ENCODE measurements at places on chromosomes 13 and 19. TPM values are rescaled to one million over a fixed set of nuclear protein-coding genes. Genes with fewer than 3 reads are reported as not detected.

PLEKHJ1 gene
- total RNA-seq: 65.0 TPM

ZNF582 gene
- total RNA-seq: 1.7 TPM

CKM gene
- not detected for total RNA-seq

CXCL17 gene
- total RNA-seq: not detected

ZNF136 gene
- total RNA-seq: 32.1 TPM

DNA sequence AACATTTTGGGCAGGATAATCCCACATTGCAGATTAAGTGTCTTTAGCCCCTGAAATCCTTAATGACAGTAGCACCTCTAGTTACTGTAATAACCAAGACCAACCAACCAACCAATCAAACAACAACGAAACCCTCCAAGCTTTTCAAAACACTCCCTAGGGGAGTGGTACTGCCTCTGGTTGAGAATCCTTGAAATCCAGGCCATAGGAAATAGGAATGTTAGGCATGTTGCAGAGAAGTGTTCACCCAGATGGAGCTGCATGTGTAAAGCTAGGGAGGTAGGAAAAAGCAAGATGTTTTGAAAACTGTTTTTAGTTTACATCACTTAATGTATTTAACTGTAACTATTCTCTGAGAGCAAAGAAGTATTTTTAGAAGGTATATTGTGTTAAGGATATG lies 4.5 kb downstream of the LACC1 start:
- DNase-seq: no peak
- H3K27ac ChIP-seq: no peak overlapping the region
- peaks cover 5% of the 10 kb centered on the region for H3K4me1 ChIP-seq
- no peaks in the 10 kb centered on the region for H3K27me3 ChIP-seq
- H3K36me3 ChIP-seq: no peaks in the 10 kb centered on the region

GRCh38 chr19:44002212-44002565 lies 568 bp upstream of the ZNF230 start:
- H3K27ac ChIP-seq: peak overlapping the region; percentile 80
- no peak for DNase-seq
- H3K36me3 ChIP-seq: no peaks in the 10 kb centered on the region
- H3K27me3 ChIP-seq: no peaks in the 10 kb centered on the region
- H3K4me1 ChIP-seq: peaks cover 8% of the 10 kb centered on the region

- DNase-seq: no peak
- peaks cover 28% of the 10 kb centered on the region for H3K36me3 ChIP-seq
- H3K4me1 ChIP-seq: peaks cover 19% of the 10 kb centered on the region
- no peak overlapping the region for H3K27ac ChIP-seq
- H3K4me3 ChIP-seq: no peak overlapping the region
Observed at GRCh38 chr19:3668331-3669081, 31.8 kb downstream of the PIP5K1C start.

- DNase-seq: no peak
- H3K4me3 ChIP-seq: no peak overlapping the region
- H3K36me3 ChIP-seq: no peaks in the 10 kb centered on the region
- H3K27me3 ChIP-seq: no peaks in the 10 kb centered on the region
- H3K4me1 ChIP-seq: no peaks in the 10 kb centered on the region
Observed at GRCh38 chr13:81395368-81395767, 1054.4 kb upstream of the SPRY2 start.

DNA sequence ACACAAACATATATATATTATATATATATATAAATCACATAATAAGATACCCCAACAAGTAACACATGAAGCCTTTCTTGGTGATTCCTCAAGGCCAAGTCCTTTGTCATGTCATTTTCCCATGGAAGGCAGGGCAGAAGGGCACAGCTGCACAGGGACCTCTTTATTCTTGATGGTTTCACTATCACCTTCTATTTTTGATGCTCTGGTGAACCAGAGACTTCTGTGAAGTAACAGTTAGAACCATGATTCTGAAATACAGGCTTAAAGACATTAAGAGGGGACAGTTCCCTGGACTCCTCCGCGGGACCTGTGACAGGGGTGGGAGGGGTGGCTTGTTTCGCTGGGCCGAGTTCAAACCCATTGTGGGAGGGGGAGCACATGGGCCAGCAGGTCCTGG lies 104.0 kb downstream of the DGKH start:
- H3K27ac ChIP-seq: no peak overlapping the region
- DNase-seq: no peak
- no peaks in the 10 kb centered on the region for H3K27me3 ChIP-seq
- H3K36me3 ChIP-seq: no peaks in the 10 kb centered on the region

DNA sequence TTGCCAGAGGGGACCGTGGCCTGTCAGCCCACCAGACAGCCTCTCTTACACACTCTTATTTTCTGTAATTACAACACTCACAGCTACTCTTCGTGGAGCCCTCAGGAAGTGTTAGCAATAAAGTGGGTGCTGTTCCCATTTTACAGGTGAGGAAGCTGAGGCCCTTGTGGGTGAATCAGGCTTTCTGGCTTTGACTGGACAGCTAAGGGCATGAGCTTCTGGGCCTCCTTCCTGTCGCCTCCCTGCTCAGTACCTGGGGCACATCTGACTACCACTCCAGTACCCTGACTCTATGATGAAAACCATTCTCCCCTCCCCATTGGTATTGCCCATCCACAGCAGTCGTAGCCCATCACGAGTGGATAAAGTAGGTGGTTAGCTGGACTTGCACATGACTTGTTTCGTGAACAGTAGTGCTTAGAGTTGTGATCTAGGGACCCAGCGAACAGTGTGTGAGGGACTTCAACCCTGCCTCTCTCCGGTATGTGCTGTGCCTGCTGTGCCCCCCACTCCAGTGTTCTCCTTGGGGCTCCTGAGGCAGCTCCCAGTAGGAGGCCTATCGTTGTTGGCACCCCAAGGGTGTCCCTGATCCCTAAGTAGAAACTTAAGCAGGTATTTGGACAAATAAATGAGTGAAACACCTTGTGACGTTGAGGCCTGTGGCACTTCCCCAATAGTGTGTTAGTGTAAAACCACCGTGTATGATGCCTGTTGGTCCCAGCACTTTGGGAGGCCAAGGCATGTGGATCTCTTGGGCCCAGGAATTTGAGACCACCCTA lies 38.6 kb downstream of the GATAD2A start:
- peak overlapping the region; percentile 49 for H3K27ac ChIP-seq
- no peak for DNase-seq
- H3K36me3 ChIP-seq: no peaks in the 10 kb centered on the region

DNA sequence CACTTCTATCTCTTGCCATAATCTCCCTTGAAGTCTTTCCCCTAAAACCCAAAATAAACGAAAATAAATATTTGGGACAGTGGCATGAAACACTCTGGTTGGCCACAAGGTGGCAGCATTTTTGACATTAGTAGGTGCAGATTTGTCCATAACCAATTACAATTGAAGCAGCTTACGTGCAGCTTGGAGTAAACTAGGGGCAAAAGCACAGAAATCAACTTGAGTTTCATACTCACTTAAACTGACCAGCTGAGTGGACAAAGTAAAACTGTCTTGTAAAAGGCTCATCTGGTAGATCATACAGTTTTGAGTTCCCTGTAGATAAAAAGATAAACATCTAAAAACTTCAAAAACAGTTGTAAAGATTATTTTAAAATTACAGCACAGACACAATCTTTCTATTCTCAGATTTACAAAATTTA lies 18.8 kb downstream of the PDCD5 start:
- H3K27ac ChIP-seq: no peak overlapping the region
- H3K4me1 ChIP-seq: no peaks in the 10 kb centered on the region
- no peaks in the 10 kb centered on the region for H3K36me3 ChIP-seq
- no peaks in the 10 kb centered on the region for H3K27me3 ChIP-seq
- no peak overlapping the region for H3K4me3 ChIP-seq
- DNase-seq: peak; percentile 58

- no peak for DNase-seq
- H3K4me1 ChIP-seq: no peaks in the 10 kb centered on the region
- H3K4me3 ChIP-seq: no peak overlapping the region
Observed at GRCh38 chr19:29399804-29400203, 126.0 kb upstream of the VSTM2B start.

GRCh38 chr13:112193463-112194166 lies 126.7 kb downstream of the SOX1 start:
- H3K4me3 ChIP-seq: no peak overlapping the region
- DNase-seq: no peak

GRCh38 chr13:106602178-106602577 lies 34.2 kb upstream of the ARGLU1 start:
- no peaks in the 10 kb centered on the region for H3K27me3 ChIP-seq
- no peak overlapping the region for H3K27ac ChIP-seq
- DNase-seq: no peak

DNA sequence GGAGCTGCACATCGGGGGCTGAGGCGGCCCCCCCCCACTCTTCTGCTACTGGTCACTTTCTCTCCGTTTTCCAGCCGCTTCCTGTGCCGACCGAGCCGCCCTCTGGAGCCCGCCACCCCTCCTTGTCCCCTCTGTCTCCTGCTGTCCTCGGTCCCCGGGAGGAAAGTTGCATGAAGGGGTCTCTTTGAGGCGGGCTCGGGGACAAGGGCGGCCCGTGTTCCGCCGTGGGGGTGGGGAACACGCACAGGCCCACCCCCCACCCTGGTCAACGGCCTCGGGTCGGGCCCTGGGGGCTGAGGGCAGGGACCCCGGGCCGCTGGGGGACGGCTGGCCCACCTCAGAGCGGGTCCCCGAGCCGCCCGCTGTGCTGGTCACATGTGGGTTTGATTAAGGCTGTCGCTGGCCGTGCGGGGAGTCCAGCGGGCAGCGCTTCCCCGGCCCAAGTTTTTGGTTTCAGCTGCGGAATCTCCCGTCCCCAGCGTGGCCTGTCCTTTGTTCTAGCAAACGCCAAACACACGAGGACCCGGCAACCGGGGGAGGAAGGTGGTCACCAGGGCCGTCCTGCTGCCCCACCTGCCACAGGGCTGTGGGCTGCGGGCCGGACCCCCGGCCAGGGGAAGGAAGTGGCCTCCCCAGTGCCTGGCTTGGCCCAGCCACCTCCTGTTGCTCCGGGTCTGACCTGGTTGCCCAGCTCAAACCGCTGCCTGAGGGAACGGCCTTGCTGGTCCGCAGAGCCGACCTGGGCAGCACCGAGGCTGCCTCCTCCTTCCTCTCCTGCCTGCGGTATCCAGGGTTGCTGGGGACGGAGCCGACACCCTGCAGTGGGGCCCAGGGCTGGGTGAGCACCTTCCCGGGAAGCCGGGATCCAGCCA lies 1.9 kb downstream of the EFNA2 start:
- no peak overlapping the region for H3K27ac ChIP-seq
- DNase-seq: no peak
- H3K4me1 ChIP-seq: peaks cover 4% of the 10 kb centered on the region
- no peak overlapping the region for H3K4me3 ChIP-seq
- H3K27me3 ChIP-seq: no peaks in the 10 kb centered on the region
- no peaks in the 10 kb centered on the region for H3K36me3 ChIP-seq

- H3K4me3 ChIP-seq: no peak overlapping the region
- no peaks in the 10 kb centered on the region for H3K27me3 ChIP-seq
- peaks cover 4% of the 10 kb centered on the region for H3K4me1 ChIP-seq
- peaks cover 6% of the 10 kb centered on the region for H3K36me3 ChIP-seq
- no peak overlapping the region for H3K27ac ChIP-seq
Observed at GRCh38 chr19:58007285-58007684, 4.7 kb upstream of the ZNF606 start.

DNA sequence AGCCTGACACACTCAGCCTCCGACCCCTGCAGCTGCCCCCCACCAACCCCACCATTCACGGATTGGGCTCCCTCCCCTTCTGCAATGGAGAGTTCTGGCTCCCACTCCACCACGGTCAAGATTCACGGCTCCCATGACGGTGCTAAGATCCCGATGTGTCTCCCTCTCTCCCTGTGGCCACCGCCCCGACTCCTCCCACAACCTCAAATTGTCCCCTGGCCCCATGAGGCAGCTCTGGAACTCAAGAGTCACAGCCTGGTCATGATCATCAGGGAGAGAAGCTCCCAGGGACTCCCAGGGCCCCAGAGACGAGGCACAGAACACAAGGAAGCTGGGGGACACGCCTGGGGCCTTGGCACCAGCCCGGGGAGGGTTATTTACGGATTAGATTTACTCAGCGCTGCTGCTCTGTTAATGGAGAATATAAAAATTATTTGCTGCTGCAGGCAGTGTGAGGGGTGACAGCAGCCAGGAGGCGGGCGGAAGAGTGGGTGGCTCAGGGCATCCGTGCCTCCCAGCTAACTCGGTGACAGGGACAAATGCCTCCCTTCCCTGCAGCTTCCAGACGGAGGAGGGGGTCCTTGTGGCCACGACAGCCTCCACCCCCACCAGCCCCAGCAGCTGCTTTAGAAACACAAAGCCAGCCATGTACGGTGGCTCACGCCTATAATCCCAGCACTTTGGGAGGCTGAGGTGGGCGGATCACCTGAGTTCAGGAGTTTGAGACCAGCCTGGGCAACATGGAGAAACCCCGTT lies 184.2 kb downstream of the PTPRS start:
- H3K27ac ChIP-seq: no peak overlapping the region
- no peak overlapping the region for H3K4me3 ChIP-seq
- no peaks in the 10 kb centered on the region for H3K27me3 ChIP-seq

DNA sequence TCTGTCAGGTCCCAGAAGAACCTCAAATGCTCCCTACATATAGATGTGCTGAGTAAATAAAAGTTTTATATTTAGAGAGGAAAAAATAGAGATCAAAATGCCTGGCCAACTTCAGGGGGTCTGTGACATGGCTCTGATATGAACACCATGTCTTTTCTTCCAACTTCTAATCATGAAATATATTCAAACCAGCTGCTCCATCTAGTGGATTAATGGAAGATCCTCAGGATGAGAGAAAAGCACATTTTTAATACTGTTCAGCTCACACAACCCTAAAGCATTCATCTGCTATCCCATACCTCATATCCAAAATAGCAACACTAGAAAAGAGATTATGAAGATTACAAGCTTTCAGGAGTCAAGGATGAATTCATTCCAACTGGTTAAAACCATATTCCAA lies 56.0 kb upstream of the DOCK9 start:
- H3K4me3 ChIP-seq: no peak overlapping the region
- H3K27me3 ChIP-seq: no peaks in the 10 kb centered on the region
- no peak overlapping the region for H3K27ac ChIP-seq
- no peaks in the 10 kb centered on the region for H3K36me3 ChIP-seq
- no peaks in the 10 kb centered on the region for H3K4me1 ChIP-seq

DNA sequence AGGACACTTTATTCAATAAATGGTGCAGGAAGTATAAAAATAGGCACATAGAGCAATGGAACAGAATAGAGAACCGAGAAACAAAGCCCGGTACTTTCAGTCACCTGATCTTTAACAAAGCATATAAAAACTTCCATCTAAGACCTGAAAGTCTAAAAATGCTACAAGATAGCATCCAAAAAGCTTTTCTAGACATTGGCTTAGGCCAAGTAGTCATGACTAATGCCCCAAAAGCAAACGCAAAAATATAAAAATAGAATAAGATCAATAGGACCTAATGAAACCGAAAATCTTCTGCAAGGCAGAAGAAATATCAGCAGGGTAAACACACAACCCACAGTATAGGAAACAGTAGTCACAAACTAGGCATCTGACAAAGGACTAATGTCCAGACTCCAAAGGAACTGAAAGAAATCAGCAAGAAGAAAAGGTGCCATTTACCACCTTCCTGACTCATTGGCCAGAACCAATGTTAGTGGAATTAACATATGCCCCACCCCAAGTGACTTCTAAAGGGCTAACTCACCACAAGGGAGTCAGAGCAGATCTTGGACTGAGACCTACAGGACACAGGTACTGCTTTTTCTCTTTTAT lies 40.8 kb upstream of the CEACAM21 start:
- peaks cover 23% of the 10 kb centered on the region for H3K4me1 ChIP-seq
- peak overlapping the region; percentile 42 for H3K4me3 ChIP-seq
- no peaks in the 10 kb centered on the region for H3K36me3 ChIP-seq
- no peaks in the 10 kb centered on the region for H3K27me3 ChIP-seq
- DNase-seq: no peak

- H3K4me1 ChIP-seq: no peaks in the 10 kb centered on the region
- no peak for DNase-seq
- H3K27ac ChIP-seq: no peak overlapping the region
Observed at GRCh38 chr13:73106513-73107178, 47.8 kb downstream of the KLF5 start.
